ENCODE measurements at places on chromosomes 1 and 21.

GRCh38 chr21:35372201-35372600, 323.1 kb upstream of the RUNX1 start:
- DNase-seq = no peak

- no peak for DNase-seq
Observed at GRCh38 chr1:168719306-168720111, 9.5 kb downstream of the DPT start.

DNA sequence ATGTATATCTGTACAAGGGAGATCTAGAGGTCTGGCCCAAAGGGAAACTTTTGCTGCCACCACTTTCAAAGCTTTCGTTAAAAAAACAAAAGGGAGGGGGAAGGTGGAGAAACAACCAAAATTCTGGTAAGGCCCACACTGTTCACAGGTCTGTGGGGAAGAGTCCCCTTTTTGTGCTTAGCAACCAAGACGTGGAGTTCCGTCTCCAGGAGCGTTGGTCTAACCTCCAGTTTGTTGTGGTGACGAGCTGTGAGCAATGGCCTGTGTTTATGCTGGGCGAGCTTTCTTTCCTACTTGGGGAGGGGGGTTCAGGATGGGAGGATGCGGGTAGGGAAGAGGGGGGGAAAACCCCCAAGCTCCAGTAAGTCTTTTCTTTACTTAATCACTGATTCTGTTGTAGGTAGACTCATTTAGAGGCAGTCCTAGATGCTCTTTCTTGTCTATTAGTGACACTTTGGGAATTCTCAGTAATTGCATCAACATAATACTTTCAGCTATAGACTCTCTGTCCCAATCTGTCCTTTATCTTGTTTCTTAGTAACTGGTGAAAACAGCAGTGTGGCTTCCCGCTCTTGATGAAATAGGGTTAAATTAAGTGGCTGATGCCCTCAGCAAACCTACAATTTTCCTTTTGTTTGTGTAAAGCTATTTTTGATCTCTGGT, 1.5 kb downstream of the HIPK1 start:
- peak; percentile 60 for DNase-seq

- DNase-seq = no peak
Observed at GRCh38 chr1:62250126-62250726, 55.6 kb downstream of the L1TD1 start.

- DNase-seq = no peak
Observed at GRCh38 chr1:246476771-246477170, 30.3 kb downstream of the SMYD3 start.

DNA sequence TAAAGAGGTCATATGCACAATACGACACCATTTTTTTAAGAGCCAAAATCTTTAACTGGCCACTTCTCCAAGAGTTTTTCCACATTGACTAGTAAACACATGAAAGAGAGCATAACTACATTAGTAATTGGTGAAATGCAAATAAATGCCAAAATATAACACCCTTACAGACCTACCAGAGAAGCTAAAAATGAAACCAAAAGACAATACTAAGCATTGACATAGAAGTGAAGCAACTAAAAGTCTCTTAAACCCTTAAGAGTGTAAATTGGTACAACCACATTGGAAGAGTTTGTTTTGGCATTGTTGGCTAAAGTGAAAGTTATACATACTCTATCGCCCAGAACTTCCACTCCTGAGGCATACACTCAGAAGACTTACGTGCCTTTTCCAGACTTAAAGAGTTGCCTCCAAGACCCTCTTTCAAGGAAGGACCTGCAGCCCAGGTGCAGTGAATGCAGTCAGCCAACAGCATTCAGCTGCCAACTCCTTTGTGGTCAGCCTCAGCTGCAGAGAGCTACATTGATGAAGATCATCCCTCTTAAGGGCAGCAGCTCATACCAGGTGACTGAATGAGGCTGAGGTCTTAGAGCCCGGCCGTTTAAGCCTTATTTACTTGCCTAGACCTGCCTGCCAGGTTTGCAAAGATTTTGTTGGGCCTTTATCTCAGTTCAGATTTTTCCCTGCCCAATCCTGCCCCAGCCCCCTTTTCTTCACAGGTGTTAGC, 839.1 kb upstream of the ADGRL2 start:
- no peak for DNase-seq

DNA sequence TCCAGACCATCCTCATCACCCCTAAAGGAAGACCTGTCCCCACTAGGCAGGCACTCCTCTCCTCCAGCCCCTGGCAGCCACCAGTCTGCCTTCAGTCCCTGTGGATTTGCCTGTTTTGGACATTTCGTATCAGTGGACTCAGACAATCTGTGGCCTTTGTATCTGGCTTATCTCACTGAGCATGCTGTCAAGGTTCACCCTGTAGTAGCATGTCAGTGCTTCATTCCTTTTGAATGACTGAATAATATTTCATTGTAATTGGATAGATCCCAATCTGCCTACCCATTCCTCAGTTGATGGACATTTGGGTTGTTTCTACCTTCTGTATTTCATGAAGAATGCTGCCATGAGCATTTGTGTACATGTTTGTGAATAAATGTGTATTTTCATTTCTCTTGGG, 32.9 kb upstream of the RNF187 start:
- no peak for DNase-seq

DNA sequence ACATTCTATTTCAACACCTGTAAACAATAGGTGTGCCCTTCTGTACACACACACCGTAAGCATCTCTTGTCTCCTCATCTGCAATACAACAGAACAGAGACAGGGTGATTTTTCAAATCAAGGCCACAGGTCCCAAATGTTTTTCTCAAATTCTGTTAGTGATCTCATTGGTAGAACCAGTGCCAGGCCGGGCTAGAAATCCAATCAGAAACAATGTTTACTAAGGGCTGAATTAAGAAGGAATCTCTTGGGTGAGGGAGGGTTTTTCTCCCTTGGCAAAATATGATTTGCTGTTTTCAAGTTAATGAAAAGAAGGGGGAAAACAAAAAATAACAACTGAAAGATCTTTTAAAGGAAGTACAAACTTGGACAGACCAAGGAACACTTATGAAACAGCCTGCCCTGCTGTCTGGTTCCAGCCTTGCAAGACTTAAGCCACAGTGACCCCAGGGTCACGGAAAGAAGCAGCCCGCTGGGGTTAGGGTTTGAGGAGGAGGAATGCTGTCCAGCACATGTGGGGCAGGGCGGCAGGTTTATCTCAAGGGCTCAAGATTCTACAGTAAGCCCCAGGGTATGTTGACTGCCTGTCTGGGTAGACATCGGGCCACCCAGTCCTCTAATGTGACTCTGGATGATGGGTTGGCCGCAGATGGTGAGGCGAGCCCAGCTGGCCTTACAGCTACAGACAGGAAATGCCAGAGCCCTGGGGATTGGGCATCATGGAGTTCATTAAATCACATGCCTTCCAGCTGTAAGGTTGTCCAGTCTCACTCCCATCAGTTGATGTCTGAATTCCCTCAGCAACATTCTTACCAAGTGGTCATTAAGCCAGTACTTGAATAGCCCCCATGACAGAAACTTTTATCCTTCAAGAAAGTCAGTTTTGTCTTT, 73.3 kb upstream of the SLC44A3 start:
- no peak for DNase-seq
